ENCODE measurements at places on chromosomes 1 and 21.

DNA sequence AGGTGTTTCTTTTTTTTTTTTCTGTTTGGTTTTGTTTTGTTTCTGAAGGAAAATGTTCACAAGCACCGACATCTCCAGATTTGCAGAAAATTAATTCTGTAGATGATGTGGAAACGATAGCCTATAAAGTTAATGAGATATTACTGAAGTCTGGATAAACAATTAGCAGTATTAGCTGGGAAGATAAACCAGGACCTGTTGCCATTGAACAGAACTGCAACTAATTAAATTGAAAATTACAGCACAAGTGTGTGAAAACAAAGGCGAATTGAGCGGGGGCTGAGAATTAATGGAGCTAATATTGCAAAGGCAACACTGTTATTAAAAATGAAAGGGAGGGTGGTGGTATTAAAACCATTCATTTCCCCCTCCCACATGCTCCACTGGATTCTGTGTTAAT lies 107.5 kb upstream of the AJAP1 start:
- DNase-seq = no peak

- no peak for DNase-seq
These were observed 14.2 kb upstream of the PHC2 start for GRCh38 chr1:33445108-33445507.

- DNase-seq = peak; percentile 21
These were observed 145.6 kb downstream of the FMN2 start for GRCh38 chr1:240237305-240237721.

GRCh38 chr1:55860798-55861519 lies 645.8 kb upstream of the USP24 start:
- DNase-seq = no peak

DNA sequence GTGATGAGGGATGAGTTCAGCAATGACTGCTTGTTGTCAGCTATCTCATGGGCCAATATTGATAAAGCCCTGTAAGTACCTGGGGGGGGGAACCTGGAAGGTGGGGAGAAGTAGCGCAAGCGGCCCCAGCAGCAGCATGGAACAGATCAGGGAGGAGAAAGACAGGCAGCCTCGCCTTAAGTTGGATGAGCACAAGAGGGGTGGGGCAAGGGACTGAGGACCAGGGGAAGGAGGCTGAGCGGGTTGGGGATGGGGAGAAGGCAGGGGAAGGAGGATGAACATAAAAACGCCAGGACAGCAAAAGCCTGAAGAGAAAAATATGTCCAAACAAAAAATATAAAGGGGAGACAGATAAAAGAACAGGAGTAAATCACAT lies 70.6 kb downstream of the ALG14 start:
- no peak for DNase-seq

DNA sequence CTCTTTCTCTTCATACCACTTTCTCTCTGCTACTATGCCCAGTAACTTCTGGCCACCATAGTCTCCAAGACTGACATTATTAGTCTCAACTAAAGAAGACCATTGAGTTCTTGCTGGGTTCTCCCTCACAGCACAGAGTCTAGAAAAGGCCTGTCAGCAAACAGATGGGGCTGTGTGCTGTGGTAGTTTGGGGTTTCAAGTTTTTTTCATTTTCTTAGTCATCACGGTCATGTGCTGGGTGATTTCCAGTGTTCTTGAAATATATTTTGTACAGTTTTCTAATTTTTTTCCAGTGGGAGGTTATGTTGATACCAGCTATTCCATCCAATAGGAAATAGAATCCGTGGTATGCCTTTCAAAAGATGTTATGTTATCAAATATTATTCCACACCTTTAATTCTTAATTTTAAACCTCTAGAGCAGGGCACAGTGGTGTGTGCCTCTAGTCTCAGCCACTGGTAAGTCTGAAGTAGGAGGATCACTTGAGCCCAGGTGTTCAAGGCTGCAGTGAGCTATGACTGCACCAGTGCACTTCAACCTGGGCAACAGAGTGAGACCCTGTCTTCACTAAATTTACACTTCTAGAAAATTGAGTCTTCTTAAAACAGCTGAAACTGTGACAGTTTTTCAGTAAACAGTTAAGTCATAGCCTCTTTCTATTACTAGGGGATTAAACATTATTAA lies 8.3 kb downstream of the CFHR2 start:
- no peak for DNase-seq

DNA sequence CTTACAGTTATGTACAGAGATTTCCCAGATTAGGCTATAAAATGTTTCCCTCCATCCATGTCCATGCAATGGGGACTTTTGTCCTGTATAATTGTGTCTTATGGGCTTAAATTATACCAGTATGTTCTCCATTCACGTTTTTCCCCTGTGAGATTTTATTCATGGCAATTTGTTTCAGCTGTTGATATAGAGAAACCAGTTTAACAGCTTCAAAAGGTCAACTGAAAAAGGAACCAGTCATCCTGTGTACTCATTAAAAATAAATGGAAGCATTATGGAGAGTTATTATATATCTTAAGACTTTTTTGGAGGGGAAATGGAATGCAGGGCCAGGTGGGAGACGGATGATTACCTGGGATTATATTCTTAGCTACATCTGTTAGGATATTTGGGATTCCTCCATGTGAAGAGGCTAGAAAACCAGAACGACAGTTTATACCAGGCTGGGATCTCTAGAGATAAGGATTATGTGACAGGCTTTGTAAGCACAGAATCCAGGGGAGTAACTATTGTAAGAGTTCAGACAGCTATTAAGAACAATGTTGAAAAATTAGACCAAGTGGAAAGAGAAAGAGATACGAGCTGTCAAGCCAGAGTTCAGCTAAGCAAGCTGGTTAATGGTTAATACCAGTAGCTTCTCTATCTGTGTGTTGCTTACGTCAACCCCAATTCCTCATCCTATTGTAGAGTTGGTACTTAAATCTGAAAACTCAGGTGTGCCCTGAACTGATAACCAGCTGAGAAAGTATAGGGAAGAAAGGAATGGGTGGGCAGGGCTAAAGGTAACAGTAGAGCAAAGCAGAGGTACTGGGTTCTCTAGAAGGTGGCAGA lies 12.4 kb upstream of the ZNF697 start:
- DNase-seq = no peak

- no peak for DNase-seq
These were observed 56.2 kb upstream of the SMYD2 start for GRCh38 chr1:214224611-214225354.

- DNase-seq = no peak
These were observed 200.6 kb downstream of the SMYD3 start for GRCh38 chr1:246306415-246307037.

DNA sequence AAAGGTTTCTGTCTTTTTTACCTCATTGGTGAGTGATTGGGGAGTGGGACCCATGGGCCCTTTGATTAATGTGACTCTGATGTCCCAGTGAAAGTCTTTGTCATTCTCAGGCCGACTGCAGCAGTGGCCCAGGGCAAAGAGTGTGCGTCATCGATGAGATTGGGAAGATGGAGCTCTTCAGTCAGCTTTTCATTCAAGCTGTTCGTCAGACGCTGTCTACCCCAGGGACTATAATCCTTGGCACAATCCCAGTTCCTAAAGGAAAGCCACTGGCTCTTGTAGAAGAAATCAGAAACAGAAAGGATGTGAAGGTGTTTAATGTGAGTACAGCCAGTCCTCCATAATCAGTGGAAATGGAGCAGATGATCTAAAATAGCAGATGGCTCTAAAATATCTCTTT lies 19.4 kb downstream of the NTPCR start:
- DNase-seq = no peak

DNA sequence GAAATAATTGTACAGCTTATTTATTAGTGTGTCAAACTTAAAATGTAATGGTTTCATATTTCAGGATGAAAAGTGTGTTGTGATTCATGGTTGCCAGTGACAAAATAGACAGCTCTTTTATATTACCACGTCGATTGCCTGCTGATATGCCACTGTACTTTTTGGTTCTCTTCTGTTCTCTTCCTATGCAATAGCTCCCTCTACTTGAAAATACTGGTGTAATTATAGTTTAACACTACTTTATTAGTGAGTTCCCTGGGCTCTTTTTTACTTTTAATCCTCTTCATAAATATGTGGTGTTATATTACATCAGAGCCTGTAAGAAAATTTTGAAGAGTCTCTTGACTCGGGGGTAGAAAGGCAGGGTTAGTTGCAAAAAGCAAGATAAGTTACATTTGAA lies 111.3 kb downstream of the PATJ start:
- no peak for DNase-seq

- DNase-seq = no peak
These were observed 12.5 kb downstream of the IQGAP3 start for GRCh38 chr1:156559797-156560385.

DNA sequence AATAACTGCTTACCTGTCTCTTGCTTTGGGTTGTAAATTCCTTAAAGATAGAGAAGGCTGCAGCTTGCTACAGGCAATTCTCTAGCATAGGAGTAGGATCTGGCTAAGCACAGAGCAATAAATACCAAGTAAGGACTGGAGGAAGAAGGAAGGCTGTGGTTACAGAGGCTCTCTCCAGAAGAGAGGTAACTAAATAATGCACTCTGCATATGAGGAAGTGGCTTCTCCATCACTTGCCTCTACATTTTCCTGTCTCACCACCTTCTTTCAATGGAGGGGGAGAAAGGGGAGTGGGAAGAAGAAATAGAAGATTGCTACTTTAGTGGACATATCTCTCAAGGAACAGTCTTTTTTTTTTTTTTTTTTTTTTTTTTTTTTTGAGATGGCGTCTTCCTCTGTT lies 60.9 kb upstream of the LAX1 start:
- no peak for DNase-seq

DNA sequence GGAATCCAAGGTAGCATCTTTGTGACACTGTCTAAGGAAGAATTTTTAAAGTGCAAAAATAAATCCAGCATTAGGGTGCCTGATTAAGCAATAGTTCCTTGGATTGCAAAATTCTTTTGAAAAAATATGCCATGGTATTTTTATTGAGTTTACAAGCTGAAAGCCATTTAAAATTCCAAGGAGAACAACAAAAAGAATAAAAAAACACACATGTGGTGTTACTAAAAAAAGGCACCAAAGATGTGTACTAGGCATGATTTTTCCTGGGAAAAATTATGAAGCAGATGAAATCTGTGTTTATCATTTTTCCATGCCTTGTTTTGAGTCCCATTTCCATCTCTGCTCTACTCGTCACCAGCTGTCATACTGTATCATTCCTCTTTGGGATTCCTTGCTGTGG lies 157.0 kb upstream of the ZNHIT6 start:
- DNase-seq = no peak

DNA sequence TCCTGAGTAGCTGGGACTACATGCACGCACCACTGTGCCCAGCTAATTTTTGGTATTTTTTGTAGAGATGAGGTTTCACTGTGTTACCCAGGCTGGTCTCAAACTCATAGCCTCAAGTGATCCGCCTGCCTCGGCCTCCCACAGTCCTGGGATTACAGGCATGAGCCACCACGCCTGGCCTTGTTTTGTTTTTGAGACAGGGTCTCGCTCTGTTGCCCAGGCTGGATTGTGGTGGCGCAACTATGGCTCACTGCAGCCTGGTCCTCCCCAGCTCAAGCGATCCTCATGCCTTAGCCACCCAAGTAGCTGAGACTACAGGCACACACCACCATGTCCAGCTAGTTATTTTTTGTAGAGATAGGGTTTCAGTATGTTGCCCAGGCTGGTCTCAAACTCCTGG lies 26.0 kb downstream of the PARK7 start:
- DNase-seq = no peak

GRCh38 chr21:26795866-26796329 lies 49.3 kb downstream of the ADAMTS1 start:
- peak; percentile 97 for DNase-seq

DNA sequence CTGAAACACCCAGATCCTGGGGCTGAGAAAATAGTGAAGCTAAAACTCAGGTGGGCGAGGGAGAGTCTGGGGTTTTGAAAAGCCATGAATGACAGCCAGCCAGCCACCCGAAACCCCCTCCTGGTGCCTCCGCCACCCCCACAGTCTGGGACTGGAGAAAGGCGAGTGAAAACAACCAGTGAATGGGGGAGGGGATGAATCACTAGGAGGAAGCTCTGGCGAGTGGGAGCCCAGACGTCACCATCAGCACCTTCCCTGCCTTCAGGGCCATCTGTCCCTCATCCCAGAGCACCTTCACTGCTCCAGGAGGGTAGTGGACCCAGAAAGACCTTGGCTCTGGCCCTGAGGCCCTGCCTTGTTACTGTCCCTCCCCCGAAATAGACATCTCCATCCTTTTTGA lies 9.2 kb downstream of the RORC start:
- no peak for DNase-seq

GRCh38 chr1:5711956-5712645 lies 280.1 kb downstream of the NPHP4 start:
- no peak for DNase-seq

DNA sequence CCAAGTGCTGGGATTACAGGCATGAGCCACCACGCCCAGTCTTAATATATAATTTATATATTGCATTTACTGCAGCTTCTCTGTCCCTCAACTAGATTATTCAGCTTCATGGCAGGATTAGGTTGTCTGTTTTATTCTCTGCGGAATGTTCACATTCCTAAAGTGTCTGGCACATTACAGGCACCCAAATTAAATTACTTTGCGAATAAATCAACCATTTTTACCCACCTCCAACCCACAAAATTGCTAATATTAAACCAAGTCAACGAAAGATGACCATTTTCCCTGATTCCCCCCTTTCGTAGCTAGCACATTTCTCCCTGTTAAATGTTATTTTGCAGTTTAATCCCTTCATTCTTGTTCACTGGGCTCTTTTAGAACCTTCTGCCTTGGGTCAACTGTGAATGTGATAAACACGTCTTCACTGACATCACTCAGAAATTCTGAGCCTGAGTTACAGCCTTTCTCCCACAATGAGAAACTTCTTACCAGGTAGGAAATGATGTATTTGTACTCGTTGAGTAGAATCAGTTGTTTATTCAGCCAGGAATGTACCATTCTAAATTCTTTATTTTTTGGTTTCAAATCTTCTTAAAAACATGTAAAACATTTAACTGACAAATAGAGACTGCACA lies 35.9 kb downstream of the THAP3 start:
- DNase-seq = no peak

DNA sequence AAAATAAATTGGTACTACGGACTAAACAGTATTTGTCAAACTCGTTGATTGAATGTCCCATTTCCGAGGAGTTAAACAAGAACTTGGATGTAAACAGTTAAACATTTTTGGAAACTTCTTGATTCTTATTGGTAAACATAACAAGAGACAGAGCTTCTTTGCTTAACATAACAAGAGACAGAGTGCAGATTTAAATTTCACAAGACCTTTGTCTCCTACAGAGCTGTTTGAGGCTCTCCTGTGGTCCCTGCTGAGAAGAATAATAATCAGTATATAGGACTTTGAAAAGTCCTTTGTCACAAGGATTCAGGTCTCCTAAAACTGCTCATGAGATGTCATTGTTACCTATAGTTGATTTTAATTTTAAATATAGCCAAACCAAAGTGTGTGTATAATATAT lies 170.6 kb upstream of the C21orf91 start:
- DNase-seq = no peak

GRCh38 chr1:82921759-82922158 lies 1077.2 kb downstream of the TTLL7 start:
- no peak for DNase-seq

- DNase-seq = no peak
These were observed 97.1 kb downstream of the ENAH start for GRCh38 chr1:225555821-225556220.

- DNase-seq = no peak
These were observed 52.6 kb downstream of the GLIS1 start for GRCh38 chr1:53686091-53686964.

GRCh38 chr21:41956926-41957729 lies 3.3 kb upstream of the C2CD2 start:
- DNase-seq = peak; percentile 59

- DNase-seq = no peak
These were observed 1046.2 kb downstream of the AMY1C start for GRCh38 chr1:104795931-104796330.

All from AG04449 (cell line).